ENCODE measurements at places on chromosomes 3 and 15. TPM values are rescaled to one million over a fixed set of nuclear protein-coding genes. Genes with fewer than 3 reads are reported as not detected.

Gene THUMPD3
- 22.2 TPM for total RNA-seq

Gene DPPA2
- not detected for total RNA-seq

Gene CHST13
- not detected for total RNA-seq

Gene NANOGP8
- total RNA-seq = 0.38 TPM

Gene SNRK
- total RNA-seq = 246 TPM

Gene SLC28A1
- not detected for total RNA-seq

Gene SIDT1
- total RNA-seq = 0.10 TPM

Gene LYZL4
- total RNA-seq = not detected

Gene UROC1
- not detected for total RNA-seq

Gene PLSCR2
- not detected for total RNA-seq

Gene ANKRD34C
- not detected for total RNA-seq

Gene VEPH1
- 210 TPM for total RNA-seq

Gene ANAPC13
- total RNA-seq = 66.4 TPM

Gene ADGRG7
- not detected for total RNA-seq

Gene SH2D7
- not detected for total RNA-seq

Gene SEMA5B
- not detected for total RNA-seq

Gene TMCC1
- 27.1 TPM for total RNA-seq

Gene GPR176
- 56.6 TPM for total RNA-seq

Gene PROK2
- not detected for total RNA-seq

Gene RAF1
- 73.8 TPM for total RNA-seq

Gene STARD9
- 27.1 TPM for total RNA-seq

Gene ADCY5
- total RNA-seq = not detected

Gene GABRR3
- total RNA-seq = not detected

Gene CCDC12
- 29.1 TPM for total RNA-seq

Gene ZNF385D
- 0.33 TPM for total RNA-seq

Gene TRPM1
- total RNA-seq = 0.38 TPM

Gene CLCN2
- 4.4 TPM for total RNA-seq

Gene PATL2
- under 0.01 TPM for total RNA-seq

Gene FBXO40
- total RNA-seq = not detected

Gene CLRN1
- not detected for total RNA-seq

Gene PPP1R14D
- total RNA-seq = not detected

Gene AGBL1
- under 0.01 TPM for total RNA-seq

Gene PDZRN3
- total RNA-seq = not detected

Gene SKOR1
- total RNA-seq = 0.10 TPM

Gene TBC1D23
- 45.9 TPM for total RNA-seq

Gene CLSTN2
- total RNA-seq = under 0.01 TPM

Gene CHRFAM7A
- 1.6 TPM for total RNA-seq

Gene PFN2
- total RNA-seq = 76.8 TPM

Gene OXSR1
- 39.1 TPM for total RNA-seq

Gene ZBED2
- total RNA-seq = not detected

Gene FBXW12
- total RNA-seq = not detected

Gene MAP2K5
- total RNA-seq = 5.2 TPM

Gene SCG3
- total RNA-seq = not detected

Gene DNAH12
- total RNA-seq = under 0.01 TPM

Gene PCOLCE2
- total RNA-seq = not detected

Gene TMEM266
- total RNA-seq = under 0.01 TPM

Gene CYP11A1
- total RNA-seq = 0.10 TPM

Gene GOLGA6L7
- not detected for total RNA-seq

Gene IMPDH2
- total RNA-seq = 292 TPM

Gene PAK6
- not detected for total RNA-seq

Gene CAMK2N2
- not detected for total RNA-seq

Gene LSAMP
- 0.10 TPM for total RNA-seq

Gene HES1
- total RNA-seq = 64.3 TPM

Gene ZNF774
- total RNA-seq = 0.98 TPM

Gene SCN11A
- total RNA-seq = under 0.01 TPM

Gene SLC22A14
- 0.10 TPM for total RNA-seq
